Camera-type eye (tissue), 1 donor: ENCODE measurements at places on chromosomes 7 and 10. TPM values are rescaled to one million over a fixed set of nuclear protein-coding genes. Genes with fewer than 3 reads are reported as not detected.

The CEP41 gene
- total RNA-seq, result 28.8 TPM

The ANKRD1 gene
- total RNA-seq, result 5.3 TPM

The STEAP2 gene
- 16.8 TPM for total RNA-seq

The TAS2R41 gene
- total RNA-seq, result not detected

The WDR37 gene
- total RNA-seq, result 24.0 TPM

The SEMA4G gene
- total RNA-seq, result 6.6 TPM

The ADAM8 gene
- 4.0 TPM for total RNA-seq

The EVX1 gene
- total RNA-seq, result not detected

The FAM221A gene
- total RNA-seq, result 21.3 TPM

The LIPN gene
- total RNA-seq, result not detected

The TMEM176B gene
- 30.5 TPM for total RNA-seq

The NEBL gene
- total RNA-seq, result 45.6 TPM

The VAX1 gene
- 0.33 TPM for total RNA-seq

The AKR1B15 gene
- total RNA-seq, result not detected

The FRMD4A gene
- total RNA-seq, result 103 TPM
